ENCODE measurements at places on chromosomes 16 and 17.

DNA sequence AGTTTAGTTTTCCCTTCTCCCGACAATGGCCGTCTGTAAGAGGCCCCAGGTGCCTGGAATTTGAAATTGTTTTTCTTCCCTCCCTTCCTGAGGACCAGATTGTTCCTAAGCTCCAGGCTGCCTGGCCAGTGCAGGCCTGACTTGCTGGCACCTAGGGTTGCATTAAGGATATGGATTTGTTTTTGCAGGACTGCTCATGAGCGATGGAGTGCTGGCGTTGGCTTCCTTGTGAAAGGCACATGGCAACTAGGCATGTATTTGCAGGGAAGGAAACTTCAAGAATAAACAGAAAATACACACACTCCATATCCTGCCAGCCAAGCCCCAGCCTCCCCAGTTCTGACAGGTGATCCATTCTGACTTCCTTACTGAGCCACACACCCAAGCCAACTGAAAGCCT is 25.5 kb upstream of the SOX9 start:
- no peak for DNase-seq

DNA sequence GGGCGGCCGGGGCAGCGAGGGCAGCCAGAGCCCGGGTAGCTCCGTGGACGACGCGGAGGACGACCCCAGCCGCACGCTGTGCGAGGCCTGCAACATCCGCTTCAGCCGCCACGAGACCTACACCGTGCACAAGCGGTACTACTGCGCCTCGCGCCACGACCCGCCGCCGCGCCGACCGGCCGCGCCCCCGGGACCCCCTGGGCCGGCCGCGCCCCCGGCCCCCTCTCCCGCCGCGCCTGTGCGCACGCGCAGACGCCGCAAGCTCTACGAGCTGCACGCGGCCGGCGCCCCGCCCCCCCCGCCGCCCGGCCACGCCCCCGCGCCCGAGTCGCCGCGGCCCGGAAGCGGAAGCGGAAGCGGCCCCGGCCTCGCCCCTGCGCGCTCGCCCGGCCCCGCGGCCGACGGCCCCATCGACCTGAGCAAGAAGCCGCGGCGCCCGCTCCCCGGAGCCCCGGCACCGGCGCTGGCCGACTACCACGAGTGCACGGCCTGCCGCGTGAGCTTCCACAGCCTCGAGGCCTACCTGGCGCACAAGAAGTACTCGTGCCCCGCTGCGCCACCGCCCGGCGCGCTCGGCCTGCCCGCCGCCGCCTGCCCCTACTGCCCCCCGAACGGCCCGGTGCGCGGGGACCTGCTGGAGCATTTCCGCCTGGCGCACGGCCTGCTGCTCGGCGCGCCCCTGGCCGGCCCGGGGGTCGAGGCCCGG is 36.1 kb upstream of the ZC3H18 start:
- peak; percentile 69 for DNase-seq

- peak; percentile 77 for DNase-seq
Measured at GRCh38 chr16:85168732-85169256, 56.5 kb upstream of the CIBAR2 start.

- peak; percentile 53 for DNase-seq
Measured at GRCh38 chr17:1108765-1109605, 70.8 kb downstream of the ABR start.

DNA sequence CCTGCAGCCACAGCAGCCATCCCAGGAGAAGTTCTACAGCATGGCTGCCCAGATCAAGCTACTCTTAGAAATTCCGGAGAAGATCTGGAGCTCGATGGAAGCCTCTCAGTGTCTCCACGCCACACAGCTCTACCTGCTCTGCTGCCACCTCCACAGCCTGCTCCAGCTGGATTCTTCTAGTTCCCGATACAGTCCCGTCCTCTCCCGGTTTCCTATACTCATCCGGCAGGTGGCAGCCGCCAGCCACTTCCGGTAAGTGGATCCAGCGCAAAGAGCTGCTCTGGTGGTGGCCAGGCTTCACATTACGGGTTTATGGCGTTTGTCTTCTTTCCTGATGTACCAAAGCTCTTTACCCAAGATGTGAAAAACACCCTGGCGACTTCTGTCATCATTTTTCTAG is 3.6 kb downstream of the COG1 start:
- DNase-seq: peak; percentile 23

GRCh38 chr17:77676237-77676661 is 282.3 kb upstream of the TNRC6C start:
- DNase-seq: no peak

DNA sequence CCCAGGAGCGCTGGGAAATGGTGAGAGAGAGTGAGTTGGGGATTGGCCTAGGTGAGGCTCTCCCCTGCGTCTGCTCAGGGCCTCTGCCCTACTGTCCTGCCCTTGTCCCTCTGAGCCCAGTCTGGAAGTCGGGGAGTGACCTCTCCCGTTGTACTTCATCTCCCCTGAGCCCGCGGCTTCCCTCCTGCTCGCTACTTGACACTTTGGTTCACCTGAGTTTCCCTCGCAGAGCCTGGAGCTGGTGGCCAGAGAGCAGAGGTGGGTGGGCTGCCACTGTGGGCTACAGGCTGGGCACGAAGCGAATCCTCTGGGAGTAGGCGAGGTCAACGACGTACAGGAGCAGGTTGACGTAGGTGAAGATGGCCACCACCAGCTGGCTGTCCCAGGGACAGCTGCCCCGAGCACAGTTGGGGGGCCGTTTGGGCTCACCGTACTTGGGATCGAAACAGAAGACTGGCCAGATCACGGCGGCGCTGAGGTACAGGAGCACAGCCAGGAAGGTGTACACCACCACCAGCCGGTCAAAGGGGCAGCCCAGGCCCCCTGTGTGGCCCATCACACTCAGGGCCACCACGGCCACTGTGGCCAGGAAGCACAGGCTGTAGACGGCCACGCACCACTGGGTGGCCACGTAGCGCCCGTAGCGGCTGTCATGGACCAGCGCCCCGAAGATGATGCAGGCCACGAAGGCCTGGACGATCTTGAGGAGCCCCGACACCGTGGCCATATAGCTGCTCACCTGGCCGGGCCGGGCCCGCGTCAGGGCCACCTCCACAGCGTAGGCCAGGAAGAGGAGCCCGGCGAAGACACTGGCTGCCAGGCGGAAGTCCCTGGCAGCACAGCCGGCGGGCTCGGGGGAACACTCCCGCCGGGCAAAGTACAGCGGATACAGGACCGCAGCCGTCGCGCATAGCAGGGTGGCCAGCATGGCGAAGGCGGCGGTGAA is 3.7 kb upstream of the PYCR1 start:
- no peak for DNase-seq

- DNase-seq: no peak
Measured at GRCh38 chr17:80168371-80168770, 1.5 kb upstream of the CARD14 start.

DNA sequence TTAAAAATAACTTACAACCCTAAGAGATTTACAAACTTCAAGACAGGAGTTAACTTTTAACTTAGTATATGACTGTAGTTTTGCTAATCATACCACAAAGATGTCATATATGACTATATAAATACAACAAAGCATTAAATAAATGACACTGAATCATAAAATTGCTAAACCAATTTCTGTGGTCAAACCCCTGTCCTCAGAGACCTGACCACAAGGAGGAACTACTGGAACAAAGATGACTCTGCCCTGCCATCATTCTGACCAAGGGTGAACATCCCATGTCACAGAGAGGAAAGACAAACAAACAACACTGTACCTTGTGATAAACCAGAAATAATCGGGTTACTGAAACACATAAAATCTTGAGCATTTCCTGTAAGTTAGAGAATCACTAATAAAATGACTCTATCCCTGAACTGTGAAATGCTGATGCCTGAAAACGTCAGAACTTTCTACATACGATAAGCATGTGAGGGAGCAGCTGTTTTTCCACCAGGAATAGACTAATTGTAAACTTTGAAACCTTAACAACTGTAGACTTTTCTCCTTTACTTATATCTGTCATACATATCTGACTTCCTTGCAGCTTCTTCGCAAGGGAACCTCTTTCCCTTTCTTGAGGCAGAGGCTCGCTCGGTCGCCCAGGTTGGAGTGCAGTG is 47.9 kb downstream of the WDR59 start:
- DNase-seq: peak; percentile 66

DNA sequence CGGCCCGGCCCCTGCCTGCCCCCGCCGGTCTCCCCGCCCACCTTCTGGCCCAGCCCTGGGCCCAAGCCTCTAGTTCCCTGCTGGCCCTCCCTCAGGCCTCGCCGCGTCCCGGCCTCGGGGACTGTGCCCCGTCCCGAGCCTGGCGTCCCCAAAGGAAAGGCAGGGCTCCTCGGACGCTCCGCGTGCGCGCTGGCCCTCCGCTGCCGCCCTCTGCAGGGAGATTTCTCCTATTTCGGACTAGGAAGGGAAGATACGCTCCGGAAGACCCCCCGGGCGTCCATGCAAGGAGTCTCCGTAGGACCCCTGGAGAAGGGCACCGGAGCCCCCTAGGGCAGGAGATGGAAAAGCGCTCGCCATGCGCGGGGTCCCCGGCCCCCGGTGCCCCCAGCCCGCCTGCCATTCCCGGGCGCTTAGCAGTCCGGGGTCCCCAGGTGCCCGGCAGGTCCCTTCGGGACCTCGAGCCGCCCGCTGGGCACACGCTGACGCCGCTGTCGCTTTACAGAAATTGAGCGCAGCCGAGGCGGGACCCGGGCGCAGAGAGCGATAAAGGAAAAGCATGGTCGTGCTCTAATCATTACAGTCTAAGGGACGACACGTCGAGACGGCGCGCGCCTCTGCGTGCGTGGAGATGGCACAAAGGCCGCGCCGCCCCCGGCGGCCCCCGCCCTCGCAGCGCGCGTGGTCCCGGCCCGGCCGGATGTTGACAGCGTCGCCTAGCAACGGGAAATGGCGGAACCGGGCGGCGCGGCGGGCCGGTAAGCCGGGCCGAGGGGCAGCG is at the start of gene CCDC40:
TSS of gene CCDC40 (plus strand) at position 706 of the 778 bp plus-strand sequence. CDS start at position 727, 21 bp downstream.
- peak; percentile 70 for DNase-seq

DNA sequence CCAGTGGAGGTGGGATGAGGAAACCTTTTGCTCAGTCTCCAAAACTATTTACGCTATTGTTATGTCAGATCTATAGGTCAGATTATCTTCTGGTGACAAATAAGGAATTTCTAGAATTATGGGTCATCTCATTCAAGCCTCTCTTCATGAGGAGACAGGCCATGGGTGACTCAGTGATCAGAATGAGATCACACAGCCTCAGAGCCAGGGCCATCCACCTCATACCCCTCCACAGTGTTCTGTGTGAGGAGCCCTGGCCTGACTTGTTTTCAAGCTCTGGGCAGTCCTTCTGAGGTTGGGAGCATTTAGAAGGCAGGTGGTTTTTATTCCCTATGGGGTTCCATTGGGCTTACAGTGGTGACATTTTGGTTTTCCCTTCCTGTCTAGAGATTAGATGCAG is 26.5 kb downstream of the YPEL2 start:
- DNase-seq: peak; percentile 64

Measured in fibroblast of skin of right quadriceps (primary cell).